ENCODE measurements at places on chromosomes 13 and 19.

DNA sequence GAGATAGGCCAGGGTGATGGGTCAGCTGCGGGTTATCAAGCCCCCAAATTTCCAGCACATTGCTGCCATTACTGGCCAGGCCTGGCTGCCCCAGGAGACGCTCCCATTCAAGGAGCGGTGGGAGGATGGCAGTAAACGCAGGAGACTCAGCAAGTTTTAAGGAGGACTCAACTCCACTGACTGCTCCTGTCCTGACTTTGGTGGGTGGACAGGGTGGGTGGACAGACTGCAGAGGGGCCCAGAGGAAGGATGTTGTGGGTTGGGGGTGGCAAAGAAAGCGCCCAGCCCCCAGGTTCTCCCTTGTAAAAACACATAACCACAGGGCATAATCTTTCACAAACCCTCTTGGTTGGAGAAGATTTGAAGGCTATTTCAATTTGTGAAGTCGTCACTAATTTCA is 4.4 kb downstream of the GJB6 start:
- no peak for DNase-seq

GRCh38 chr13:99658261-99658991 is 157.2 kb downstream of the TM9SF2 start:
- peak; percentile 45 for DNase-seq

GRCh38 chr19:14731200-14731599 is 41.4 kb downstream of the ZNF333 start:
- DNase-seq: no peak

DNA sequence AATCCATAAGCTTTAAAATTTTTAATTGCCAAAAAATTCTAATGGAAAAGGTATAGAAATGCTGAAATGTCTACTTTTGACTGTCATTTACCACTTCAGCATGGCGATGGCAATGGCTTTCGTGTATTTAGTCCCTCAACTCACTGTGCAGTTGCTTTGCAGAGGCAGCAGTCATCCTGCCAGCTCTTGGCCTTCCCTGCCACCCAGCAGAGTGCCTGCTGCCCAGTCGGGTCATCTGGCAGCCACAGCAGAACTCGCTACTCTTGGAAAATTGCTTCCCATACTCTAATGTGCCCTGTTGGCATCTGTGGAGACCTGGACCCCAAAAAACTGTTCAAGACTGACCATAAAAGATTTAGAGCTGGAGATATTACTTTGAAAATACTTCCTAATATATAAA is 383.2 kb downstream of the UQCRFS1 start:
- no peak for DNase-seq

GRCh38 chr19:3653865-3654513 is 27.4 kb upstream of the CACTIN start:
- DNase-seq: no peak

DNA sequence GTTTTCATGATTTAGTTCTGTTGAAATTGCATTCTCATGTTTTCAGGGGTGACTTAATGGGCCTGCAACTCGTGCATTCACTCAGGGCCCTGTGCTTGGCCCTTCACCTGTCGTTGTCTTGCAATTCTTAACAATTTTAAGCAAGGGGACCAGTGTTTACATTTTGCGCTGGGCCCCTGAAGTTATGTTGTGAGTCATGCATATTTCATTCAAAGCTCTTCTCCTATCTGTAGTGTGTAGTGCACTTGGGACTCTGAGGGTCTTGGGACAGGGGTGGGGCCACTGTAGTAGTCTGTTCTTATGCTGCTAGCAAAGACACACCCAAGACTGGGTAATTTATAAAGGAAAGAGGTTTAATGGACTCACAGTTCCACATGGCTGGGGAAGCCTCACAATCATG is 211.2 kb upstream of the RXFP2 start:
- DNase-seq: no peak

- no peak for DNase-seq
Measured at GRCh38 chr13:42049454-42049813, 986 bp downstream of the DGKH start.

DNA sequence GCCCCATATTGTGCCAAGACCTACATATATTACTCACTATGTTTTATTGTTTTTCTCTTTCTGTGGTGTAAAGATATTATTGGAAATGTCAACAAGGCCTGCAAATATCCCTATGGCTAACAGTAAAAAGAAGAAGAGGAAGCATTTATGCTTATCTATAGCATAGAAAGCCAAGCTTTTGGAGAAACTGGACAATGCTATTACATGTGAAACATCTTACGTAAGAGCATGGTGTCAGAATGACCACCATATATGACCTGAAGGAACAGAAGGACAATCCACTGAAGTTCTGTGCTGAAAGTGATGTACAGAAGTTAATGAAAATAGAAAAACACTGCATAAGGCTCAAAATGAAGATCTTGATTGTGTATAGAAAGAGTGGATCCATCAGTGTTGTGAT is 145.2 kb downstream of the KCTD12 start:
- DNase-seq: no peak

GRCh38 chr13:27432611-27433210 is 8.3 kb downstream of the GTF3A start:
- no peak for DNase-seq

DNA sequence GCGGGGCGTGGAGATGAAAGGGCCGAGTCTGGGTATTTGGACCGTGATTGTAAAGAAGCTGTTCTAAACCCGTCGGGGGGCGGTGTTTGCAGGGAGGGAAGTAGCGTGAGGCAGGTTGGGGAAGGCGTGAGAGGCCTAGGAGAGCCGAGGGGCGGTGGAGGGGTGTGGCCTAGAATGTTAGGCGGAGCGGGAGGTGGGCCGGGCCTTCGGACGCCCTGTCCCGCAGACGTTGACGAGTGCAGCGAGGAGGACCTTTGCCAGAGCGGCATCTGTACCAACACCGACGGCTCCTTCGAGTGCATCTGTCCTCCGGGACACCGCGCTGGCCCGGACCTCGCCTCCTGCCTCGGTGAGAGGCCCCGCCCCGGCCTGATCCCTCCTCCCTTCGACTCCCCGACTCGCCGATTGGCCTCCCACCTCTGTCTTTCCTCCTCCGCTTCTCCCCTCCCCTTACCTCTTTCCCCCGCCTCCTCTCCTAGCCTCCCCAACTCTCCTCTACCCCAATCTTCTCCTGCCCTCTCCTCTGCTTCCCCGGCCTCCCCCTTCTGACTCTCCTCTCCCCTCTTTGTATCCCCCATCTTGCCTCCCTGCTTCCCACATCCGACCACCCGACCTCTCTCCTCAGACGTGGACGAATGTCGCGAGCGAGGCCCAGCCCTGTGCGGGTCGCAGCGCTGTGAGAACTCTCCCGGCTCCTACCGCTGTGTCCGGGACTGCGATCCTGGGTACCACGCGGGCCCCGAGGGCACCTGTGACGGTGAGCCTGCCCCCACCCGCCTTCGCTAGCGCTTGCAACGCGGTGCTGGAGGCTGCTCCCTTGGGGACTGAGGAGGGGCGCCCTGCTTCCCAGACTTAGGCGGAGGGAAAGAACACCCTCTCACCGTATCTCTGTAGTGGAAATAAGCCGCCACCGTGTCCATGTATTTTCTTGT is 12.8 kb downstream of the LTBP4 start:
- peak; percentile 83 for DNase-seq

- no peak for DNase-seq
Measured at GRCh38 chr19:40960062-40960685, 30.9 kb upstream of the CYP2B6 start.

- no peak for DNase-seq
Measured at GRCh38 chr13:26541678-26542568, 15.6 kb upstream of the WASF3 start.

DNA sequence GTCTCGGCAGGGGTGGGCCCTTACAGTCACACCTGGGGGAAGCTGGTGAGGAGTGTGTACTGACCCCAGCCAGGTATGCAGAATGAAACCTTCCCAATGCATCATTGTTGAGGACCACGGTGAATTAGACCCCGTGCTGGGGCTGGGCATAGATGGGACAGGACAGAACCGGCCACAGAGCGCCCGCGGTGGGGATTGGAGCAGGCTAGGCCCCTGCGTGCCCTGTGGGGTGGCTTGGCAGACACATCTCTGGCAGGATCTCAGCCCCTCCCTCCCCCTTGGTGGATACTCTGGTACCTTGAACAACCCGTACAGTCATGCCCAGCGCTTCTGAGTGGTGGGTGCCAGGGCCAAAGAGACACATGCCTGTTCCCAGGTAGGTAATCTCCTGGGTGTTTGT is 200.6 kb downstream of the TEX29 start:
- no peak for DNase-seq

DNA sequence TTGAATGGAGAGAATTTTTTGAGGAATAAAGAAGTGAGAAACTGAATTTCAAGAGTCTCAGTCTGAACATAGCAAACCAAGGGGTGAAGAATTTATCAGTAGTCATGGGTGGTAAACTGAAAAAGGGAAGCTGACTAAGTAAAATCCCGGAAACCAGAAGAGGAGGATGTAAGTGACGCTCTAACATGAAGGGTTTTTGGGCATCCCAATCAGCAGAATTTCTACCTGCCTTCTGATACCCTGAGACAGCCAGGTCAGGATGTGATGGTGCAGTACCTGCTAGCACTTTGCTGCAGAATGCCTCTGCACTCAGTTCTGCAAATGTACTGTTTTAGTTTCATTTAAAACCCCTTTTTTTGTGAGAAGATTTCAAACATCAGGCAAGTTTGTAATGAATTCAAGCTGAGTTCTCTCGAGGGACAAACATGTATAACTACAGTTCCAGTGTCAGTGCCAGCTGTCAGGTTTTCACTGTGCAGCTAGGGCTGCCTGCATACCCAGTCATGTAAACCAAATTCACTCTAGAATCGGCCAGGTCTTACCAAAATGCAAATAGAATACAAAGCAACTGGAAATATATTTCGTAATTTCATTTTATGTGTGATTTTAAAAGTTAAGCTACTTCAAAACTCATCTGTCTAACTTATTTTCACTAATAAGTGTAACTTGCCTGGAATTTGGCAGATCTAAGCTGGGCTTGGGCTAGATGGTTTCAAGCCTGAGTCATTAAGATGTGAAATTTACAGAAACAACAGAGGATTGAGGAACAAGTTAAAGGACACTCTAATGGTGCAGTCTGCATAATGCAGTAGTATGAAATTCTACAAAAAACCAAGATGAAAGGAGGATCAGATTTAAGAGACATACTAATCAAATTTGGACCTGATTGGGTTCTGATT is 13.8 kb downstream of the METTL21C start:
- DNase-seq: no peak

DNA sequence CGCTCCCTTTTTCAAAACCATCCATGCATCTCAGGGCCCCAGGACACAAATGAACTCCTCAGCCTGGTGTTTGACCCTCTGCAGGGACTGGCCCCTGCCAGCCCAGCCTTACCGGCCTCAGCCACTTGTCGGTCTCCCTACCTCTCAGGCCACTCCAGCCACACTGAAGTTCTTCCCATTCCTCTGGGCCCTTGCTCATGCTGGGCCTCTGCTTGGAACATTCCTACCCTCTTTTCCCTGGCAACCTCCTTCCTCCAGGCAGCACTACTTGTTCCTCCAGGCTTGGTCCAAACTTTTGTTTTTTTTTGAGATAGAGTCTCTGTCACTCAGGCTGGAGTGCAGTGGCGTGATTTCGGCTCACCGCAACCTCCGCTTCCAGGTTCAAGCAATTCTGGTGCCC is 7.6 kb upstream of the EGLN2 start:
- no peak for DNase-seq

DNA sequence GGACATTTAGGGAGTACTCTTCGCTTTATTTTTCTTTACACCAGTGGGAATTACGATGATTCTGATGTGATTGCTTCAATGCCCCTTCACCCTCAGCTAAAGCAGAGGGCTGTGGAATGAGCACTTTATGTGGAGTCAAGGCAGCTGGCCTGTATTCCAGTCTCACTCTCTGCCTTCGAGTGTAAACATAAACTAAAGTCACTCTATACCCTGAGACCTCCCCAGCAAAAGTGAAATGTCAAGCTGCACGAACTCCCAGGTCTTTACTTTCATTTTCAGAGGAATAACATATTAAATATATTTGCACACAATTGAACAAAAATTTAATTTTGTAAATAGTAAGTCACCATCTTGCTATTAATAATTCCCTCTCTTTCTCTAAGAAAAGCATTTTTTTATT is 557.1 kb downstream of the DACH1 start:
- DNase-seq: no peak

DNA sequence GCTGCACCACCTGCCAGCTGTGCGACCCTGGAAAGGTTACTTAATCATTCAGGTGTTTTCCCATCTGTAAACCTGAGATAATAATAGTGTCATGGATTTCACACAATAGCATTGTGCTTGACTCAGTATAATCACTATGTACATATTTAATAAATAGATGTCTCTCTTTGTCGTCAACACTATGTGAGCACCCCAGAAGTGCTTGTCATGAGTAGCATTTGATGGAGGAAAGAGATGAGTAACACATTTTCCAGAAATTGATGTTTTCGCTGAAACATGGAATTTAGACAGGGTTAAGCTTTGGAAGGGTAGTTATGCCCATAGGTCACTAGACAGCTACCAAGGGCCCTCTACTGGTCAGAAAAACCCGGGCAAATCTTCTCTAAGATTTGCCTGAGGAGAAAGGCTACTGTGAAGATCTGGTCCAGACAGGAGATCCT is 9.5 kb upstream of the MBNL2 start:
- DNase-seq: peak; percentile 42

GRCh38 chr19:1567848-1568227 is 287 bp downstream of the MEX3D start:
- no peak for DNase-seq

DNA sequence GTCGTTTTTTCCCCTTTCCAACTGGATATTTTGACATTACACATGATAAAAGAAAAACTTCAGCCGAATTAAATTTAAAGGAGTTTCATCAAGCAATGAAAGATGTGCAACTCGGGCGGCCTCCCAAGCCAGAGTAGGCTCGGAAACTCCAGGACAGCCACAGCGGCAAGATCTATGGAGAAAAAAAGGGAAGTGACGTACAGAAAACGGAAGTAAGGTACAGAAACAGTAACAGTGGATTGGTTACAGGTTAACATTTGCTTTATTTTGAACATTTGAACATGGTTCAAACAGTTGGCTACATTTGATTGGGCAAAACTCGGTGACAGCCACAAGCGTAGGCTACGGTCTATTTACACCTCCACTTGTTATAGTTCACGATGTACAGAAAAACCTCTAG is 30.5 kb upstream of the FAM124A start:
- DNase-seq: no peak

- no peak for DNase-seq
Measured at GRCh38 chr19:11204943-11205349, 7.6 kb upstream of the KANK2 start.

GRCh38 chr13:94309576-94309975 is 169.9 kb downstream of the DCT start:
- DNase-seq: no peak

- no peak for DNase-seq
Measured at GRCh38 chr13:49840266-49840665, 47.8 kb upstream of the KPNA3 start.

- DNase-seq: peak; percentile 45
Measured at GRCh38 chr19:39645800-39646411, 9.8 kb upstream of the LGALS16 start.

- DNase-seq: no peak
Measured at GRCh38 chr13:20942938-20943559, 40.5 kb upstream of the XPO4 start.

GRCh38 chr13:29855009-29855408 is 4.6 kb upstream of the UBL3 start:
- no peak for DNase-seq
